ENCODE measurements at places on chromosomes 3 and 15.

DNA sequence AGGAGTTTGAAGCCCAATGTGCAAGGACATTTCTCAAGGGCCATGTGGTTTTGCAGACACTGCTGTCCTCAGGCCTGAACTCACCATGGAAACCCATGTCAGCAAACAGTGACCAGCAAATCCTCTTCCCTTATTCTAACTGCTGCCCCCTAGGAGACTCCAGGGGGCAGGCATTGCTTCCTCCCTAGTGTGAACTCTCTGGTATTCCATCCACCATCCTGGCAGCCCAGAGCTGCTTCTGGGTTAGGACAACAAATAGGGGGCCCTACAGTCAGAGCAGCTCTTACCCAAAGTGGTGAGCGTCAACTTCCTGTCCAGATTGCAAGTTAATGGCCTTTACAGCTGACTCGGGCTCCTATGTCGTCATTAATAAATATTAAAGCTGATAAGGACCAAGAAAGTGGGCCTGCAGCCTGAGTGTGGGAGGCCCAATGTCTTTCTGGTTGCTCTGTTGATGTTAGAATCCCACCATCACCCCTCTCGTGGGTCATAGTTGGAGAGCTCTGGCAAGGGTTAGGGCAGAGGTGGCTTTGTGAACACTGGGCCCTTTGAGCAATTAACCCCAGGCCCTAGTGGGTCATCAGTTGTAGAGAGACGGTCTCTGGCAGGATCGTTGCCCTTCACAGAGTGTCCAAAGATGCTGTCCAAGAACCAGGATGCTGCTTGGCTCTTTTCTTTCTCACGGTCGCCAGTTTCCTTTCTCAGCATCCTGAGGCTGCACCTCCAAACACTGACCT lies 41.5 kb downstream of the TGM4 start:
- no peak for DNase-seq

DNA sequence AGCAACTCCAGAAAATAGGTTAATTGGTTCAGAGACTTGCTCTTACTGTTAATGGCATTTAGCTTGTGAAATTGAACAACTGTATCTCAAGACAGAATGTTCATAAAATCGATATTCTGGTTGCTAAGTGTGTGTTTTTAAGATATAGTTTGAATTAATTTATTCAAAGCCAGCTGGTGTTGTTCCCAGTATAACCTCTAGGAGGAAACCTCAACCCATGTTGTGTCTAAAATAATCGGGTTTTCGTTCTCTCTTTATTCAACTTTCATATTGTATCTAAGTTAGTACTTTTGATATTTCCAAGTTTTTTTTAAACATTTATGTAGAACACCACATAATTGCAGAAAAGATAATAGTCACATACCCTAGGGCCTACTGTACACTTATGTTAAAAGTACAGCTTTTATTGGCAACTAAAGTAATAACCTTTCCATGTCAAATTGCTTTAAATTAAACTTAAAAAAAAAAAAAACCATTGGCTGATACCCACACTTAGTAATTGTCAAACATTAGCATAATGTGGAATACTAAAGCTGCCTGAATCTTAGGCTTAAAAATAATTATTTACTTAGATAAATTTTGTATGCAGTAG lies 90.9 kb downstream of the SAMMSON start:
- peak; percentile 11 for DNase-seq

- no peak for DNase-seq
Measured at GRCh38 chr3:185741586-185741985, 83.3 kb downstream of the IGF2BP2 start.

DNA sequence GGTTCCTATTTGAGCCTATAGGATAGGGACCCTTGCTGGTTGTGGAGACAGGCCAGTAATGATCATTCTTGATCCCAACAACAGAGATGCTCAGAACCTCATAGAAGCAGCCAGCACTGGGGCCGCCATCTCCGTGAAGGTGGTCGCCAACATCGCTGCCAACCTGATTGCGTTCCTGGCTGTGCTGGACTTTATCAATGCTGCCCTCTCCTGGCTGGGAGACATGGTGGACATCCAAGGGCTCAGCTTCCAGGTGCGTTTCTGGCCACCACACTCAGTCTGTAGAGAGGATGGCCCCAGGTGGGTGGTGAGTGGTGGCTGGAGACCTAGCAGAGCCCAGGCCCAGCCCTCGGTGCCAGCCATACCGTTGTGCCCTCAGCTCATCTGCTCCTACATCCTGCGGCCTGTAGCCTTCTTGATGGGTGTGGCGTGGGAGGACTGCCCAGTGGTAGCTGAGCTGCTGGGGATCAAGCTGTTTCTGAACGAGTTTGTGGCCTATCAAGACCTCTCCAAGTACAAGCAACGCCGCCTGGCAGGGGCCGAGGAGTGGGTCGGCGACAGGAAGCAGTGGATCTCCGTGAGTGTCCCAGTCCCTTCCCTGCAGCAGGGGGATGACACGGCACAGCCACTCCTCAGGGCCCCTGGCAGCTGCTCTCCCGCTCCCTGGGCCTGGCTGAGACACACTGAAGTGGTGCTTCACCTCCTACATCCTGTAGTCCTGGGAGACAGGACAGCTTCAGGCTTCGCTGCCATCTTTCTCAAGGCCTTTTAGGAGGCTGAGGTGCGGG lies 46.5 kb upstream of the PDE8A start:
- DNase-seq: no peak

DNA sequence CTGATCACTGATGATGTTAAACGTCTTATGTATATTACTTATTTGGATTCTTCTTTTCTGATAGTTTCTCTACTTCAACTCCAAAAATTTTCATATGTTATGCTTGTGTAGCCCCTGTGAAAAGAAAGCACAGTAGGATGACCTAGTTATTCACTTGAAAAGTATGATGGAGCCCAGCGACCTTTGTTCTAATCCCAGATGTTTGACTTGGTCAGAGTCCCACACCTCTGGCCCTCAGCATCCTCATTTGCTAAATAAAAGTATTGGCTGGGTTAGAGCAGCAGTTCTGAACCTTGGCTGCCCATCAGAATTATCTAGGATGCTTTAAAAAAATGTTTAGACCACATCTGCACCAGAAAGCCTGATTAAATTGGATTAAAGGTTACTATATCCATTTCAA lies 173.7 kb downstream of the ATG7 start:
- DNase-seq: no peak

Data from HS-5 (cell line).